Endothelial cell of umbilical vein (primary cell): ENCODE measurements at places on chromosomes 3 and 15. TPM values are rescaled to one million over a fixed set of nuclear protein-coding genes. Genes with fewer than 3 reads are reported as not detected.

Gene ATP6V1A
- 94.2 and 96.9 TPM in 2 replicates for total RNA-seq

Gene LSAMP
- total RNA-seq, result not detected in 2 replicates

Gene TLR9
- 0.07 TPM in 1 of 2 replicates, not detected in the other for total RNA-seq

- H3K27me3 ChIP-seq, result no peaks in the 10 kb centered on the region
- no peak overlapping the region for H3K27ac ChIP-seq
- no peaks in the 10 kb centered on the region for H3K4me1 ChIP-seq
- no peaks in the 10 kb centered on the region for H3K36me3 ChIP-seq
- H3K4me3 ChIP-seq, result no peak overlapping the region
- no peak for DNase-seq
These were observed 373.8 kb downstream of the MAGI1 start for GRCh38 chr3:65664931-65665330.

GRCh38 chr15:92800013-92800412 is 100.1 kb upstream of the CHD2 start:
- no peak overlapping the region for H3K27ac ChIP-seq
- no peak overlapping the region for H3K4me3 ChIP-seq
- H3K36me3 ChIP-seq, result no peaks in the 10 kb centered on the region
- H3K27me3 ChIP-seq, result no peaks in the 10 kb centered on the region
- H3K4me1 ChIP-seq, result peaks cover 5% of the 10 kb centered on the region
- no peak for DNase-seq

GRCh38 chr3:155069729-155070128 is 10.4 kb upstream of the MME start:
- no peaks in the 10 kb centered on the region for H3K36me3 ChIP-seq
- H3K27me3 ChIP-seq, result no peaks in the 10 kb centered on the region
- peak overlapping the region; percentile 93 for H3K27ac ChIP-seq
- H3K4me1 ChIP-seq, result peaks cover 27% of the 10 kb centered on the region
- DNase-seq, result peak; percentile 83

- no peak overlapping the region for H3K27ac ChIP-seq
- H3K4me3 ChIP-seq, result no peak overlapping the region
- H3K36me3 ChIP-seq, result no peaks in the 10 kb centered on the region
- DNase-seq, result peak; percentile 47
These were observed 241.7 kb downstream of the FEZF2 start for GRCh38 chr3:62131620-62132019.

GRCh38 chr15:50968353-50968752 is 59.9 kb downstream of the AP4E1 start:
- no peak overlapping the region for H3K4me3 ChIP-seq
- no peaks in the 10 kb centered on the region for H3K4me1 ChIP-seq
- no peak overlapping the region for H3K27ac ChIP-seq

DNA sequence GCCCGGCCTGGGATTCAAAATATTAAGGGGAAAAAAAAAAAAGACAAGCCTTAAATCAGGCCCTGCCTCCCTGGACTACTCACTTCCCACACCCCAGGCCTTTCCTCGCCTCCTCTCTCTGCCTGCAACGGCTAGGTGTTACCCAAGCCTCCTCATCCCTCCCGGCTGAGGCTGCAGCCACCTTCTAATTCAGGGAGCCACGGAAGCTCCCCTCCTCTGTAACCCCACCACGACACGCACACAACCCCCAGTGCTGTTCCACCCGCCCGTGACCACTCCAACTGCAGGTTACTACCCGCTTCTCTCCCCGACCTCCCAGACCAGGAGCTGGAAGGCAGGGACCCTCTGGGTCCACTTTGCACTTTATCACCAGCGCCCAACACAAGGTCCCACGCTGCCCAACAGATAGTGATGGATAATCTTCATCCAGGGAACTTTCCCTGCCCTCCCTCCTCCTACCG is 936 bp downstream of the KIF7 start:
- peaks cover 7% of the 10 kb centered on the region for H3K4me1 ChIP-seq
- H3K36me3 ChIP-seq, result no peaks in the 10 kb centered on the region
- H3K27me3 ChIP-seq, result no peaks in the 10 kb centered on the region
- peak overlapping the region; percentile 58 for H3K4me3 ChIP-seq

DNA sequence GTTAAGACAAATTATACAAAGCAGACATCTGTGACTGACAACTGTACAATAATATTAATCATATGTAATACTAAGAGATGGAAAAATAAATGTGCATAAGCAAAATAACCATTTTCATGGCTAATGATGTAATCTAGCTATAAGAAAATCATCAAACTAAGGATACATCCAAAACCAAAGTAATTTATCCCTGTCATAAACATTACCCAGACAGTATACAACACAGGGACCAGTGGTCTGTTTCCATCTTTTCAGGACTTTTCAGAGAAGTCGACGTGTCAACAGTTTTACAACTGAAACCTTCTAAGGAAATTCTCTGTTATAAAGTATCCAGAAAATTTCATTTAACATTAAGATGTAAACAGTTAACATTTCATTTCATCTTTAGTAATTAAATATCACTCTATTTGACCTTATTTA is 11.0 kb downstream of the THBS1 start:
- H3K27ac ChIP-seq, result no peak overlapping the region
- peaks cover 82% of the 10 kb centered on the region for H3K36me3 ChIP-seq
- H3K4me3 ChIP-seq, result peak overlapping the region; percentile 1
- DNase-seq, result no peak
- H3K27me3 ChIP-seq, result no peaks in the 10 kb centered on the region

- H3K4me3 ChIP-seq, result no peak overlapping the region
- no peaks in the 10 kb centered on the region for H3K36me3 ChIP-seq
- no peak for DNase-seq
- H3K27ac ChIP-seq, result no peak overlapping the region
These were observed 3.6 kb downstream of the KLHL6 start for GRCh38 chr3:183551930-183552329.

DNA sequence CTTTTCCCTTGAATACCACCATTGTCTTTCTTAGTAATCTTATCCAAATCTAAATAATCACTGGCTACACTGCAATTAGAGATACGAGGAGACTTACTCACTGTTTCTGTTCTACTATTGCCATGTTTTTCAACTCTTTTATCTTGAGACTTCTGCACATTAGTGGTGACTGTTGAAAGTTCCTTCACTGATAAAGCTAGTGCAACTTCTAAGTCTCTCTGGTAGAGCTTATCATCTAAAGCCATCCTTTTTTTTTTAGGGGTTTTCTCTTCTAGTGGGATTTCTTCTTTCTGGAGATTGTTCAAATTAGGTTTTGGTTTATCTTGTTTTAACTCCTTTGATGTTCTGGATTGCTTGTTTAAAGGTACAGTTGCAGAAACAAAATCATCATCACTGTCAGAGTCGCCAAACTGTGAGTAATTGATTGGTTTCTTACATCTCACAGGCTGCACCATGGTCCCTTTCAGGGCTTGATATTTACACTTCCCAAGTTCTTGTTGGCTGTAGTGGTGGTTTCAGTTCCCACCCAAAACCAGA is 37.7 kb downstream of the NCK1 start:
- H3K27ac ChIP-seq, result no peak overlapping the region
- H3K36me3 ChIP-seq, result no peaks in the 10 kb centered on the region
- DNase-seq, result peak; percentile 42
- no peaks in the 10 kb centered on the region for H3K27me3 ChIP-seq
- H3K4me1 ChIP-seq, result peaks cover 38% of the 10 kb centered on the region

DNA sequence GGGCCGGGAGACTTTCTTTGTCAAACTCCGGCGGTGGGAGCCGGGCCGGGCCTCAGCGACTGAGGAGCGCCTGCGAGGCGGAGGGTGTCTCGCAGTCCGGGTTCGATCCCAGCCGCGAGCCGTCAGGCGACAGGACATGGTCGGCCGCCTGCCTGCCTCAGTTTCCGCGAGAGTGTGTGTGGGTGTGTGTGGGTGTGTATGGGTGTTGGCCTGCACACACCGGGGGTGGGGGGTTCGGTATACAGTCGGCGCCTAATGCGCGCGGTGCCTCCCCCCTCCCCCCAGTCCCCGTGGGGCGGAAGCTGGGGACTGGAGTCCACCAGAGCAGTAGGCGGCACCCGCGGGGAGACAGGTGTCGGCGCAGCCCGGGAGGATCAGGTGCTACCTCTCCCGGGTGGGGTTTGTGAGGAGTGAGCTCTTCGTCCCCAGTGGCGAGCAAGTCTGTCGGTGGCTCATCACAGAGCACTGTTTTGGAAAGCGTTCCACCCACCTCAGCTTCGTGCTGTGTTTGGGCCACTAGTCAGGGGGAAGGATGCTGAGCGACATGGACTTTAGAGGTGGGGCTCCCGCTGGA is 246.3 kb downstream of the GOLGA6L6 start:
- no peak for DNase-seq
- H3K27ac ChIP-seq, result no peak overlapping the region
- H3K27me3 ChIP-seq, result no peaks in the 10 kb centered on the region
- no peaks in the 10 kb centered on the region for H3K36me3 ChIP-seq
- H3K4me3 ChIP-seq, result no peak overlapping the region
- no peaks in the 10 kb centered on the region for H3K4me1 ChIP-seq

- H3K4me3 ChIP-seq, result peak overlapping the region; percentile 60
- H3K27ac ChIP-seq, result peak overlapping the region; percentile 78
- H3K36me3 ChIP-seq, result peaks cover 2% of the 10 kb centered on the region
- H3K27me3 ChIP-seq, result no peaks in the 10 kb centered on the region
These were observed 1.3 kb downstream of the SRP14 start for GRCh38 chr15:40037721-40038120.

DNA sequence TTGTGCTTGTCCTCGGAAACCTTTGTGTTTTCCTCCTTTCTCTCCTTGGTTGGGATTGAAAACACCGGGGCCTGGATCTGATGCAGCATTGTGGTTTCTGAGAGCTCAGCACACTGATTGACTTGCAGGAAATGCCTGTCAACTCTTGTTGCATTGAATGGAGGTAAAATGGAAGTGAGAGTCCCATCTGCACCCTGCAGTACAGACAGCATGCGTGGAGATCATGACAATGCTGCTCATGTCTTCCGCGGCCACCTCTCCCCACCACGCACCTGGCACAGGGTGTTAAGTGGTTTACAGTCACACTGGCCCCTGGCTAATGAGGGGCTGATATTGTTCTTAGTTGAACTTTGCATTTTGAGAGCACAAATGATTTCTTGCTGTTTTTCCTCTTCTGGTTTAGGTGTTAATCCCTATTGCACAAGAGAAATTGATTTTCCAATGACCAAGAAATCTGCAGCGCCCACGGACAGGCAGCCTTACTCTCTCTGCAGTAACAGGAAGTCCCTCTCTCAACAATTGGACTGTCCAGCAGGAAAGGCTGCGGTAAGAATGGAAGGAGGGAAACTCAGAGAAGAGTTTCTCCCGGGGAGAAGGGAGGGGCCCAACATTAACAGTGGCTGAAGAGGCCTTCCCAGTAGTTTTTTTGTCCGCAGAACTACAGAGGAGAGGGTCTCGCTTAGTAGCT is 58.5 kb downstream of the STARD5 start:
- H3K27me3 ChIP-seq, result peaks cover 1% of the 10 kb centered on the region
- H3K27ac ChIP-seq, result no peak overlapping the region
- H3K36me3 ChIP-seq, result no peaks in the 10 kb centered on the region
- H3K4me3 ChIP-seq, result no peak overlapping the region
- H3K4me1 ChIP-seq, result peaks cover 5% of the 10 kb centered on the region

DNA sequence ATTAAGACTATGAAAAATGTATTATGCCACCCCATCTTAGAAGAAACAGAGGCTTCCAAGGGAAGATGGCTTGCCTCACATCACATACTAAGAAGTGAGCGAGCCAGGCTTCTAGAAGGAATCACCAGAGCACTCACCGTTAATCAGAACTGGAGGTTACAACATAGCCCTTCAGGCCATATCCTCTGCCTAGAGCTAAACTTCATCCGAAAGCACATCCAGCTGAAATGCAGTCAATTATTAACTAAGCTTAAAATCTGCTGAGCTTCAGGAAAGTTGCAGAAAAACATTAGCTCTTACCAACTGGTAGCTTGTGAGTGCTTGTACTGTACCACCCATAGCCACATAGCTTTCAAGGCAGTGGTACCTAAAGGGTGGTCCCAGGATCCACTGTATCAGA is 483.2 kb downstream of the TBL1XR1 start:
- no peak overlapping the region for H3K27ac ChIP-seq
- no peak overlapping the region for H3K4me3 ChIP-seq
- no peak for DNase-seq

DNA sequence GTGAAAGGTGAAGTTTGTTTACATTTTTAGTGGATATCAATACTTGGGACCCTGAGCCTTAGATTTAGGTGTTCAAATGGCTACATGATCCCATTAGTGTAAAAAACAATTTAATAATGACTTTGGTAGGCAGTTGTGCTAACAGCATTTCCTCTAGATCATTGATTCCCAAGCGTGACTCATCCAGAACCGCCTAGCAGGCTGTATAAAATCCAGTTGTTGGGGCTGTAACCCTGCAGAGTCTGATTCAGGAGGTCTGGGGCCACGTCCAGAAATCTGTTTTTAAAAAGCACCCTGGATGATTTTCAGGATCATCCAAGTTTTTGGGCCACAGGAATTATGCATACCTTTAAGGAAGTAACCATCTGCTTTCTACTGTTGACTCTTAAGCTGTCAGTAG is 156.4 kb downstream of the TP63 start:
- H3K27ac ChIP-seq, result no peak overlapping the region
- H3K36me3 ChIP-seq, result no peaks in the 10 kb centered on the region
- no peak overlapping the region for H3K4me3 ChIP-seq

DNA sequence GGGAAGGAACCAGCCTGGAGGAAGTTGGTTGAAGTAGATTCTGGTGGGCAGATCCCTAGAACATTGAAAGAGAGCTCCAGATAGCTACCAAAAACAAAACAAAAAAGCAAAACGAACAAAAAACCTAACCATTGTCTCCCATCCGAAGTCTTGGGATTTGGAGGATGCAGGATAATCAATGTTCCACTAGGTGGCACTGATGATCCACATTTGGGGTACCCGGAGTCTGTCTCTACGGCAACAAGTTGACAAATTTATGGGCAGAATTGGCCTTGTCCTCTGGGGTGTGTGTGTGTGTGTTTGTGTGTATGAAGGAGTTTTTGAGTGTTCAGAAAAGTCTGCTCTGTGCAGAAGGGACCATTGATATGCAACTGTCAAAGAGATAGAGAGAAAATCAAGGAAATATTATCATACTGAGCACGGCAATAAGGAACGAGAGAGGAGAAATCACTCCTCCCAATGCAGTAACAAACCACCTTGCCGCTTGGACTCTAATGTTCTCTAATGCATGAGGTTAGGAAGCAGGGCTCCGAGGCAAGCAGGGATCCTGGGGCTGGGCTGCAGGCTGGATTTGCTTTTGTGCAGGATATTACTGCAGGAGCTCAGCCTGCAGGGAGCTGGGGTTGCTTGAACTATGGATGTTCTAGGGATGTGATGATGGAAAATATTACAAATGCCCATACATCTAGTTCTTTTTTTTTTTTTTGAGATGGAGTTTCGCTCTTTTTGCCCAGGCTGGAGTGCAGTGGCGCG is 59.8 kb upstream of the KLHL25 start:
- H3K4me3 ChIP-seq, result no peak overlapping the region
- no peaks in the 10 kb centered on the region for H3K36me3 ChIP-seq
- peaks cover 5% of the 10 kb centered on the region for H3K27me3 ChIP-seq
- H3K4me1 ChIP-seq, result no peaks in the 10 kb centered on the region
